ENCODE measurements at places on chromosomes 3 and 15.

DNA sequence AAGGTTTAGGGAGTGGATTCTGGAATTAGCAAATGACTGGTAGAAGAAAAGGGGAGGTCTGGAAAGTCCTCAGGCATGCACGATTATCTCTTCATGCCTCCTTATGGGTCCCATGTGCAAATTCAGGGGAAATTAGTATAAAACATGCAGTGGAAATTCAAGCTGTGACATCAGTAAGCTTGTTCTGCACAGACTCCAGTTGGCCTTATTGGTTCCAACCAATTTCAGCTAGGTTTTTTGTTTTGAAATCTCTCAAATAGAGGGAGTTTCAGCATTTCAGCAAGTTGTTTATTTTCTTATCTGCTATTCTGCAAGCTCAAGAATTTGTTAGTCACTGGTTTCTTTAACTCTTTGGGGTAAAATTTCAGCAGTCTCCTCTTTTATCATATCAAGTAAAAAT lies 774 bp upstream of the TMCO5A start:
- no peak for DNase-seq

DNA sequence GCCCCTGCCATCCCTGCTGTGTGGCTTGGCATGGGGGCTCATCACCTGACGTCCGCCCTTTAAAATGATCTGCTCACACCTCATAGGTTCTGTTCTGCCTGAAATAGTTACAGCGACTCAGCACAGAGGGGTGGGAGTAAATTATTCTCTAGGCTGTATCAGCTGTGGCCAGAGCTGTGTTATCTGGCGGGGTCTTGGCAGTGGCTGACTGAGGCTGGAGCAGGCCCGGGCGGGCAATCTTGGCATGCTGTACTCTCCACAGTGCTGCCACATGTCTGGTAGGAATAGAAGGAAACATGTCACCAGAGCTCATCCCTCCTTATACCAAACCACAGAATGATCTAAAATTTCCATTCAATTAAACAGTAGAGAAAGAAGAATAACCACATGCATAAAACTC lies 499.9 kb upstream of the LMCD1 start:
- DNase-seq, result no peak

DNA sequence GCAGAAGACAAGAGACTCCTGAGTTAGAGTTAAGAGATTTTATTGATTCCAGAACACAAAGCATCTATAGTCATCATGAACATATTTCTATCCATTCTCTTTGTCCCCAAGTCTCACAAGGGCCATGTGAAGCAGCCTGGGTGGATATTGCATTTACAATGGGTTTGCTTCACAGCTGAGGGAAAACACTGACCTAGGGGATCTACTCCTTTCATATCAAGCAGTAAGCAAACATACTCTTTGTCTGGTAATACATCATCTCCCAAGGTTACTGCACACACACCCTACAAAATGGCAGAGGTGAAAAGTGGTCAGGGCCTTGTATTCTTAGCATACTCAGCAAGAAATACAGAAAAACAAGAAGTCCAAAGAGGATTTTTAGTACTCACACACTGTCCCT lies 267.7 kb upstream of the BCHE start:
- DNase-seq, result no peak

GRCh38 chr3:52721002-52721729 lies 15.3 kb downstream of the SPCS1 start:
- DNase-seq, result no peak

- DNase-seq, result no peak
These were observed 88.4 kb downstream of the PYDC2 start for GRCh38 chr3:191549357-191549756.

DNA sequence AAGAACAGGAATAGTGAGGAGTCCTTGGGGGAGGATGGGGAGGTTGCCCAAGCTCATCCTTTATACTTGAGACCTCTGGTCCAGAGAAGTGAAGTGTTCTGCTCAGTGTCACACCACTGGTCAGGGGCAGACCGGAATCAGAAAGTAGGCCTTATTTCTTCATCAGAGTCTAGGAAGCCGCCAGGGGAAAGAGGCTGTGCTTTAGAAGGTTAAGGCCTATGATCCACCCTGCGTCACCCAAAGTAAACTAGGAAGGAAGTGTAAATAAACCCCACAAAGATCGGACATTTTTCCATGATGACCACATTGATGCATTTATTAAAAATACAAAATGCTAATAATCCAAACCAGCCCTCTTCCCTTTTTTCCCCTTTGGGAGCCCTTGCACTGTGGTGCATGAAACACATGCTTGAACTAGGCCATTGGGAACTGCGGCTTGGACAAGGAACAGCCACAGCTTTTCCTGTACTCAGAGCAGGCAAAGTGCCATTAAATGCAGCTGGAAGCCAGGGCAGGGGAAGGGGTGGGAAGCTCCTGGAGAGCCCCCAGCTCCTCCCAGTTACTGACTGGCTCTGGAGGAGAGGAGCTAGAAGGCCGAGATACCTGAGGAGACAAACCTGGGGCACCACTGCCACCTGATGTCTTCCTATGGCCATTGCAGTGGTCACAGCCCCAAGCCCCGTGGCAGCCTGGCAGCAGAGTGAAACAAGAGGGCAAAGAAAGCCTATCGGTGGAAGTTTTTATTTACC lies 37.0 kb downstream of the CDC25A start:
- peak; percentile 51 for DNase-seq

GRCh38 chr3:194431554-194431953 lies 32.5 kb upstream of the GP5 start:
- no peak for DNase-seq

- no peak for DNase-seq
These were observed 31.1 kb downstream of the ATP2B2 start for GRCh38 chr3:10474275-10474646.

DNA sequence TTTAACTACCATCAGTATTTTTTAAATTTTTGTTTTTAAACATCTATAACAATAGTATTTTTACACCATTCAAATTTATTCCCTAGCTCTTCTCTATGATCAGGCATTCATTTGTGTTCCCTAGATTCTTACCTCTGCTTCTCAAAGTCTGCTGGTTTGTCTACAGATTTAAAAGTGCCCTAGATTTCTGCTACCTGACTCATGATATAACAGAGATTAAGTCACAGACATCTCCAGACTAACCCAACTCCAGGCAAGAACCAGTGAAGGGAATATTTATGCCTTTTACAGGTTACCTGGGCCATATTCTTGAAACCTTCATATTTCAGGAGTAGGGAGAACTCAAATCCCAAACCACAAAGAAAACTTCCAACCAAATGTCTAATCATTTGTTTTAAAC lies 38.8 kb downstream of the ADAM10 start:
- DNase-seq, result no peak

DNA sequence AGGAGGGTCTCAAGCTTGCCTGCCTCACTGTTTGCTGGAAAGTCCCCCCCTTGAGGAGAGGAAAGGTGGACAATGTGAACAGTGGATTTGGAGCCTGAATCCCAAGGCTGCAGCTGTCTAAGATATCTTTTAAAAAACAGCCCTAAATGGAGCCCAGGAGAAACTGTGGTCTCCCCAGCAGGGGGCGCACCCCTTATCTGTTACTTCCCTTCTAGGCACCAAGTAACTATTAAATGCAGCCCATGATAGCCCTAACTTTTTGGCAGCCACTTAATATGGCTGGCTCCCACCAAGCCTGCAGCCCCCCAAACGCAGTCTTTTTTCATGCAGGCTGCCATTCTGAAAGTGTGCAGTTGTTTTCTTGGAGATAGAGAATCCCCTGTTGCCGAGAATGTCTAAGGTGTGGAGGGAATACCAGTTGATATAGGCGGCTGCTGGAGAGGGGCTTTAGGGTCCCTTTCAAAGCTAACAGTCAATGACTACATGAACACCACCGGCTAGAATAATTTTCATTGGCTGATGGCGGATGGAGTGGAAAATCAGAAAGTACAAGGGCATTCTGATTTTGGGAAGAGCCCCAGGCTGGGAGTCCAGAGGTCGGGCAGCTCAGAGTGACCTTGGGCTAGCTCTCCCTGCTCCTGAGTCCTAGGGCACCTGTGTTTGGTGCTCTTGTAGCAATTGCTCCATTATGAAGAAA lies 1.3 kb downstream of the RHCG start:
- peak; percentile 42 for DNase-seq

GRCh38 chr3:184563941-184564684 lies 2.5 kb downstream of the EPHB3 start:
- no peak for DNase-seq

DNA sequence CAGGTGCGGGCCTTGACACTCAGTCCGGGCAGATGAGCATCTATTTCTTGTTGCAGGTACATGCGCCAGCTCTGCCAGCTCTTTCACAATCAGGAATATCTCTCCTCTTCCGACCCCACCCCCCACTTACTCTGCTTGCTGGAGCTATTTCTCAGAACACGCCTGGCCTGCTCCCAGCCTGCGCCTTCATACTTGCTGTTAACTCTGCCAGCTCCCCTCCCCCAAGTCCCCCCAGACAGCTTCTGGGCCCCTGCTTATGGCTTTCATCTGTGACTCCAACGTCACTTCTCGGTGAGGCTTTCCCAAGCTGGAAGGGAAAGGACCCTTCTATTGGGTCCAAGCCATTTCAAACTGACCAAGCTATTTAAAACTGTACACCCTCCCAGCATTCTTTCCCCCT lies 15.2 kb downstream of the MAGEF1 start:
- DNase-seq, result no peak

DNA sequence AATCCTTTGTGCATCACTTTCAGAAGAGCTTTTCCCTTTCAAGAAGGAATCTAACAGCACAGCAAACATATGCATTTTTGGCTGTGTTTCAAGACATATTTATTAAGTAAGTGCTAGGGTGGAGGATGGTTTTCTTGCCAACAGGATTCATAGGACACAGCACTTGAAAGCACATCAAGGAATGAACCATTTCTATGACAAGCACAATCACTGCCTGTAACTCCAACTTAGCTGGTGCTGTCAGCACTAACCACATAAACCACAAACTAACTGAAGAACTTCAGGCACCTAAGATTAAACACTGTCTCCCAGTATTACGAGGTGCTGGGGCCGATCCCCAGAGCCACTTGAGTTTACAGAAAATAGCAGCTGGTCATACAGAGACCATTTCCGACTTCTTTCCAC lies 35.4 kb upstream of the SPRED1 start:
- peak; percentile 45 for DNase-seq

- DNase-seq, result no peak
These were observed at the start of gene P2RY12 for GRCh38 chr3:151384741-151385174. Gene P2RY12 (minus strand): TSS chr3:151384753. CDS start chr3:151338845, 45,908 bp downstream.

GRCh38 chr3:58492494-58492905 lies 604 bp downstream of the KCTD6 start:
- DNase-seq, result peak; percentile 54

DNA sequence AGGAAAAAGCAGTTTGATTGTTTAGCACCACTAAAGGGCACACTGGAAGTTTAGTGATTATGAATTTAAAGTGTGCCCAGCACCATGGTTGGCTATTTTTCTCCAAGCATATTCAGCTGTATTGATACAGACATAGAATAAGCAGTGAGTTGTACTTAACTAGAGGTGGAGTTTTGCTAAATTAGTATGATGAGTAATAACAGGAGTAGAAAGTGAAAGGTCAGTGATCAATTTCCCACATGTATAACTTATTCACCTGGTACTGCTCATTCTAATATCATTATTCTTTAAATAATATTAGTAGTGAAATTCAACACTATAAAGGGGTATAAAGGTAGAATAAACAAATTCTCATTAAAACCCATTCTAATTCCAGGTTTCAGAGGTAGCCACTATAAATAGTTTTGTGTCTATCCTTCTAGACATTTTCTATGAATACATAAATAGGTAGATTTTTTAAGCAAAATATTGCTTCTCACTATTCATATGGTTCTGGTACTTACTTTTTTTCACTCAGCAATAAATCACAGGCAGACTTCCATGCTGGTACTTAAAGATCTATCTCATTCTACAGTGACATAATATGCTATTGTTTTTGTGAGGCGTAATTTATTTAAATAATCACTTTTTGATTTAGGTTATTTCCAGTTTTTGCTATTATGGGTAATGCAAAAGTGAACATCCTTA lies 732.9 kb downstream of the VGLL3 start:
- DNase-seq, result no peak

DNA sequence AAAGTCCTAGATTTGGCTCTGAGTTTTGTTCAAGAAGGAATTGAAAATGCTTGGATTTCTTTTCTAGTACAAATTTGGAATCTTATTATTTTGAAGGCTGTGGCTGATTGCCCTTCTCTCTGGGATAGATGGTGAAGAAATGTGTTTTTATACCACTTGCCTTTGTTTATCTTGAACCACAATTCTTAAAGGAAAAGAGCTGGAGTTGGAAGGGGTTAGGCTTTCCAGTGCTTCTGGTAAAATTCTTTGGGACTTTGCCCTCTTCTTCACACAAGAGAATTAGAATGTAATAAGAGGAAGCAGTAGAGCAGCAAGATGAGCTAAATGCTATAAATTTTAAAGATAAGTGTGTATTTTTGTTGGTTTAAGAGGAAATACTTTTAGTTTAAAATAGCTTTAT lies 65.8 kb downstream of the COL6A5 start:
- no peak for DNase-seq

DNA sequence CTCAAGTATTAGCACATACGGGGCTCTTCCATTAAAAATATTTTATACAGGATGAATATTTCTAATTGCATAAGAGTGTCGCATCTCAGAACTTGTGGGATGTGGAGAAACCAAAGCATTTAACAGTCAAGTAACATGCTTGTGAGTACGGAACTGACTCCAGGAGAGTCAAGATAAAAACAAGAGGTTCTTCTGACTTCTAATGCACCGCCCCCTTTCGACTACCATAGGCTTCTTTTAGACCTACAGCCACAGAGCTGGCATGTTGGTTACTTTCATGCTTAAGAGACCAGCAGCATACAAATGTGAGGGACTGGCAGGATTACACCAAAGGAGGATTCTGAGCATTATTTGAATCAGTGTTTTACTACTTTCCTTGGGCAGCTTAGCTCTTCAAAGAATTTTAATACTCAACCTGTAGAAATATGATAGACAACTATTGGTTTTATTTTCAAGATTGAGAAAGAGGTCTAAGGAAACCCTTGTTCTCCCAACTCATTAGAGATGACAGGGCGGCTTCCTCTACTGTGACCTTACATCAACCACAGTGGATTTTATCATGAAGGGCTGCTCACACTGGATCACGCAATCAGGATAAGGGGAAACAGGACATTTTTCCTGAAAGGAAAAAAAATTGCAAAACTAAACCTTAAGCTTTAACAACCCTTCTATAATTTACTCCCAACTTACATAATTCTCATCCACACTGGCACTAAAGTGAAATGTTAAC lies 14.0 kb downstream of the ETV5 start:
- DNase-seq, result no peak

DNA sequence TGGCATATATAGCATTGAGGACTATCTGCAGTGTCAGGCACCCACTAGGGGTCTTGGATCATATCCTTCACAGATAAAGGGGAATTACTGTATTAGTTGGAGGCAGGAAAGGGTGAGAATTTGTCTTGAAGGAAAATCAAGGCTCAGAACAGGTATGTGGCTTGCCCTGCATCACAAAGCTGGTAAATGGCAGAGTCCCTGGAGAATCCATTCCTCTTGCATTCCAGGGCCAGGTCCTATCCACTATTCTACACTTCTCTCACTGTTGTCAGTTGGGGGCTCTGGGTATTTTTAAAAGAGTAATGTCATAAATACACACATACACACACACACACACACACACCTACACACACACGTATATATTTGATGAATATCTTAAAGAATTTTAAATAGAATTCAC lies 19.8 kb upstream of the FGF12 start:
- no peak for DNase-seq

Data from T47D (cell line).